ENCODE measurements at places on chromosomes 3 and 15.

GRCh38 chr3:114863848-114864247, 283.2 kb downstream of the ZBTB20 start:
- no peak for DNase-seq

DNA sequence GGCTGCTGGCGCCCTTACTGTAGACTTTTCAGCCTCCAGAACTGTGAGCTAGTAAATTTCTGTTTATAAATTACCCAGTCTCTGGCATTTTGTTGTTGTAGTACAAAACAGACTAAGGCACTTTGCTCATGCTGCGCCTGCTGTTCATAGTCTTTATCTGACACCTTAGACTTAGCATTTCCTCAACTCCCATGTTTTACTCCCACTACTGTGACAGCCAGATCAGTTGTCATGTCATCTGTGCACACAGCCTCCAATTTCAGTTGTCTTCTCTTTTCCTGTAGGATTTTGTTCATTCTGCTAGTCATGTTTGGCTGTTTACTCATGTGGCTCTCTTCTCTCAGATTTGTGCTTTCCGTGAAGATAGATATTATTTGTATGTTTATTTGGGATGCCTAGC, 62.0 kb downstream of the TCF12 start:
- DNase-seq = no peak

DNA sequence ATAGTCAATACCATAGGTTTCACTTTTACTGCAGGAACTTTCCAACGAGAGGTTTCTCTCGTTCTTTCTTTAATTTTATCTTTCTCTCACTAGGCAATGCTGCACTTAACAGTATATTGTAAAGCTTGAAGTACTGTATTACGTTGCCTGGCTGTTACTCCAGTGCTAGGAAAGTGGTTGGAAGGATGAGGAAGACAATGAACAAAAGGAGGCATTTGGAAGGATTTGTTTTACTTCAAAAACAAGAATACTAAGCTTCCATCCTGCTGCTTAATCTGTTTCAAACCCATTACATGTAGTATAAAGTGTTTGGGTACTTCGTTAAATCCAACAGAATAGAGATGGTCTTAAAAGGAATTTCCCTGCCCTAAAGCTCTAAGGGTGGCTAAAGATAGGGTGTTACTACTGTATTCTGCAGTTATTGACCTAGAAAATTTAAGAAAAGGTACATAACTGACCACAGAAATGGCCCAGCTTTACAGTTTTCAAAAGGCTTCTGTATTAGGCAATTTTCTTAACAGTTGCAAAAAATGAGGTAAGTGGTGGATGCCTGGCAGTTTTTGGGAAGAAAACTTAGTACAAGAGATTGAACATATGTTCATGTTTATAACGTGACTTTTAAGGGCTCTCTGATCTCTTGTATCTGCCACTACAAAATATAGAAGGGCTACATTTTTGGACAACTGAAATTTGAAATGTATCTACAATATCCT, 785 bp upstream of the IFT57 start:
- DNase-seq = no peak

DNA sequence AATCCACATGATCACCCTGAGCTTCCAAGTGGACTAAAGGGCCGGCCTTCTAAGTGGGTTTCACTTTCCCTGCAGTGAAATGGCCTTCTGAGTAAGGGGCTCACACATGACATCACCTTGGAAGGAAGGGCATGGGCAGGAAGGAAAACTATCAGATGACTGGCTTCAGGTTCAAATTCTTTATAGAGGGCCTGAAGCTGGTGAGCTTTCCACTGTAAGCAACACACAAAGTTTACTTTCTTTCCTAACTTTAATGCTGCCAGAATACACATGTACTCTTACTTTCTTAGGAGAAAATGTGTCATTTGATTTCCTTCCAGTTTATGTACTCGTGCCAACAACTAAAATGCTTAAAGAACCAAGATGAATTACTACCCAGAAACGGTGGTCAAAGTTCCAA, 475.6 kb downstream of the FOXP1 start:
- no peak for DNase-seq

DNA sequence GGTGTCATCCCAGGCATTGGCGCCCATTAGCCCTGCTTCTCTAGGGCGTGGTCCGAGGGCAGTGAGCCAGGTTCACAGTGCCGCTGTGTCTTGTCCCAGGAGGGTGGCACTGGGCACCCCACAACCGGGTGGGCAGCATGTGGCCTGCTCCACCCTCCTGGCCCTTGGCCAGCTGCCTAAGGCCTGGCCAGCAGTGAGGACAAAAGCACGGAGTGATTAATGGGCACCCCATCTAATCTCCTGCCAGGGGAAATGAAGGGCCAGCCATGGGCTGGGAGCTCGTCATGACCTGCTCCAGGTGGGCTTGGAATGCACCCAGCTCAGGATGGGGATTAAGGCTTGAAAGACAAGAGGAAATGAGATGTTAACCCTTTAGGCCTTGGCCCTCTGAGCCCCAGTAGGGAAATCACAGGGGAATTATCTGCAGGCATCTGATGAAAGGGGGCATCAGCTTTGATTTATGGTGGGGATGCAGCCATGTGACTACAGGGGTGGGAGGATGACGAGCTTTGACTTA, 5.2 kb downstream of the THSD4 start:
- DNase-seq = no peak

DNA sequence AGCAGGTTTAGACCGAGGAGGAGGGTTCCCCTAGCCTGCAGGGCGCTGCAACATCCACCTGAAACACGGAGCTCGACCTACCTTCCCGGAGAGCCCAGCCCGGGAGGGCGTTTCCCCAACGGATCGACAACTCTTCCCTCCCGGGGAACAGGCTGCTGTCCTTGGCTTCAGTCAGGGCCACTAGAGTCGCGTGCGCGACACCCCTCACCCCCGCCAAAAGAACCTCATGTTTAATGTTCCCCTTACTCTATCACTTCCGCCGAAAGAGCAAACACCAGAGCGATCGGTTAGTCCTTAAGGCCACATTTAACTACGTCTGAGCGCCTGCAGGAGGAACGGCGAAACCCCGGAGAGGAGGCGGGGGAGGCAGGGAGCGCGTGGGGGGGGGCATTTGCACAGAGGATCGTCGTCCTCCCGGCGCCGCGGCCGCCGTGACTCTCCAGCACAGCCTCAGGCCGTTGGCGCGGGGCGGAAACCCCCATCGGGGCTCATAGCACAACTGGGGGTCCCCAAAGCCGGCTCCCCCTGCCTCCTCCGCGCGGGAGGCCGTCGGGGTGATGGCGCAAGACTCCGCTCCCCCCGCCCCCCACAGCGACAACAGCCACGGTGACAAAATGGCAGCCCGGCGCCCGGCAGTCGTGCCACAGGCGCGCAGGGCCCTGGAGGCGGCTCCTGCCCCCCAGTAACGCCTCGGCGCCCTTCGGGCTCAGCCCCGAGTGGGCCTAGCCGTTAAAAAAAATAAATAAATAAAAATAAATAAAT, 3.2 kb downstream of the ANP32A start:
- peak; percentile 72 for DNase-seq

- DNase-seq = no peak
Observed at GRCh38 chr3:133375403-133375745, 24.5 kb upstream of the BFSP2 start.

- no peak for DNase-seq
Observed at GRCh38 chr3:153144071-153144470, 18.0 kb upstream of the RAP2B start.

- no peak for DNase-seq
Observed at GRCh38 chr3:133525435-133525834, 48.1 kb upstream of the CDV3 start.

GRCh38 chr3:11477407-11477911, 166.3 kb downstream of the VGLL4 start:
- DNase-seq = no peak

GRCh38 chr3:71926262-71926600, 141.3 kb upstream of the PROK2 start:
- no peak for DNase-seq

GRCh38 chr3:157438194-157438730, 1.6 kb downstream of the PTX3 start:
- DNase-seq = no peak

GRCh38 chr15:59366333-59367021, 6.2 kb downstream of the MYO1E start:
- no peak for DNase-seq

DNA sequence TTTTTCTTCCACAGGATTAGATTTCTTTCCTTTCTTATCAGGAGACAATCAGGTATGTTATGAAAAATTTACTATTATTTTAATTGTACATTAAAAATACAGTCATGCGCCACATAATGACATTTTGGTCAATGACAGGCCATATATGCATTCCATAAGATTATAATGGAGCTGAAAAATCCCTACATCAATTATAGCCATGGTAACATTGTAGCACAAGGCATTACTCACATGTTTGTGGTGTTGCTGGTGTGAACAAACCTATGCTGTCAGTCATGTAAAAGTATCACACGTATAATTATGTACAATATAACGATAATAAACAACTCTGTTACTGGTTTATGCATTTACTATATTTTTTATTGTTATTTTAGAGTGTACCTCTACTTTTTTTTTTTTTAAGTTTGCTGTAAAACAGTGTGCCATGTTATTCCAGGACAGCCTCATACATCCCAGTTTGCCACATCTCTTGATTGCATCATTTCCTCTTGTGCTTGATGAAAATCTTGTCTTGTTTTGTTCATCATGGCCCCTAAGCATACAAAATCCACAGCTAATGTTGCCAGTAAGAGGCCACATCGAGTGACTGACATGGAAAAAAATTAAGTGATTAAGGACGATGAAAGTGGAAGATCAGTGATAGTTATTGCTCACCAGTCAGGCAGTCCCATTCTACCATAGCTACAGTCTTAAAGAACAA, 21.4 kb downstream of the CALML4 start:
- no peak for DNase-seq

DNA sequence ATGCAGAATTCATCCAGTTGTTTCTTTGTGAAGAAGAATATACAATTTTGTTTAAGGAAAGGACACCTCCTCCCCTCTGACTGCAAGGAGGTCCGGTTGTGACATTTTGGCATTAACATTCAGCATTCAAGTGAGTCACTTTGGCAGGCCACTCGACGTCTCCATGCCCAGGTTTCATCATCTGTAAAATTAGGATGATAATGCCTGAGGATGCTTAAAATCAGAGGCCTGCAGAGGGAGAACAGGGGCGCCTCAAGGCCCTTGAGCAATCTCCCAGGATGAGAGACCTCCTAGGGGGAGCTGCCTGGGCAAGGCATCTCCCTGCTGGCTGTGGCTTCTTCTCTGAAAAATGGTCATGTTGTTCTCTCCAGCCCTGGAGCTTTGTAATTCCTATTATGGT, 236.0 kb downstream of the CACNA2D3 start:
- no peak for DNase-seq

- no peak for DNase-seq
Observed at GRCh38 chr15:72382146-72382545, 6.3 kb upstream of the HEXA start.

DNA sequence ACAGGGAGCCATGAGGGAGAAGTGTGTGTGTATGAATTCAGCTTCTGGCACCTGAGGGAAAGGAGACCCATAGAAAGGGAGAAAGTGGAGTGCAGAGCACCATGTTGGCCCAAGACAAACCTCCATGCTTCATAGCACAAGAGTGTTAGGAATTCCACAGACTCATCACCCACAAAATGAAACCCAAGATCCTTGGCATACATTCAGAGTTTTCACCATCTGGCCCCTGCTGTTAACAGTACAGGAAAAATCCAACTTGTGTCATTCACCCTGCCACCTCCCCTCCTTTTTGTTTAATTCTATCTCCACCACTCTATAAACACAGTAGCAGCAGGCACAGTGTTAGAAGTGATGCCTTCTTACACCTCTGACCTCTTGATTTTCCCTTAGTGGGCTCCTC, 60.0 kb upstream of the MNS1 start:
- no peak for DNase-seq

GRCh38 chr15:38187630-38188313, 64.9 kb upstream of the SPRED1 start:
- DNase-seq = no peak

DNA sequence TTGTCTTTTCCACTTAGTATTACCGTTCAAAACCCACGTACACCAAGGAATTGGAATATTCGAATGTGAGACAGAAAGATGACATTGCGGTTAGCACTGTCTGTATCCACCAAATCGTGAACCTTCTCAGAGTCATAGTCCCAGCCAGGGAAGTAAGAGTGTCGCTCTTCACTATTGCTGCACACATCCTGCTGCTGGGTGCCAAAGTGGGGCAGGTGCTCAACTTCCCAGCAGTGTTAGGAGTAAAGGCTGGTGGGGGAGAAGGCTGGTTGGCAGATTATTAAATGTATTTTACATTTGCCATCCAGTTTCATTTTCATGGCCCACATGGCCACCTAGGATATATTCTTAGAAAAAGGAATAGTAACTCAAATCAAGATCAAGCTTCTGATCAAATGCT, 65.1 kb downstream of the PTPRG start:
- no peak for DNase-seq

GRCh38 chr15:78223396-78224022, 10.9 kb downstream of the ACSBG1 start:
- no peak for DNase-seq

GRCh38 chr3:133675631-133676335, 14.0 kb upstream of the TOPBP1 start:
- DNase-seq = no peak

DNA sequence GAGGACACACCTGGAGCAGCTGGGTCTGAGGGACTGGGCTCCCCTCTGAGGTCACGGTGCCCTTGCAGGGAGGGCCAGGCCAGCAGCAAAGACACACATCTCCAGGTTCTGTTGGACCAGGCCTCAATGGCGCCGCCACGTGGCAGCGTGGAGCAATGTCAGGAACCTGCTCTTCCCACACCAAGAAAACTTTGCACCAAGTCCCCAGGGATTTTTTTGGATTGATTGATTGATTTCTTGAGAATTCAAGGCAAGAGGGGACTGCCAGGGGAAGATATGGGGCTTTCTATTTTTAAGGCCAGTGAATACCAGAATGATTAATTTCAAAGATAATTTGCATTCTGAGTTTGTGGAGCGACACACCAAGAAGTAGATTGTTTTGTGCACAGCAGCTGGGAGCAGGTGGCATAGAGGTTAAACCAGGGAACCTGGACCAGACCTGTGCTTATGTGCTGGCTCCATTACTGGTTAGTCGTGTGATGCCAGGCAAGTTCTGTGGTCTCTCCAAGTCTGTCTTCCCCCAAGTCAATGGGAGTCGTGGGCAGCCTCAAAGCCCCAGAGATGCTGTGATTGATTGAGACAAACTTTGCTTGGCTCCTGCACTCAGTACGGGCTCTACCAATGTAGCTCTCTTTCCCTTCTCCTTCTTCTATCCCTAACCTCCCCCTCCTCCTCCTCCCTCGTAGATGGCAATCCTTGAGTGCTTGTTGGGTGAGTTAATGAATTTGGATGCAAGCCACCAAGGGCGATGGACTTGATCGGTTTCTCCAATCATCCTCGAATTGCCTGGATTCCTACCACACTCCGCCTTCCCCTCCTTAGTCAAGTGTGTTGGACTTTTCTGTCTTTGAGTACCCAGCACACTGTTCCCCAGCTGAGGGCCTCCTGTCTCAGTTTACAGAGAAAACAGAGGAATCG, 96.2 kb upstream of the TRPM1 start:
- no peak for DNase-seq

DNA sequence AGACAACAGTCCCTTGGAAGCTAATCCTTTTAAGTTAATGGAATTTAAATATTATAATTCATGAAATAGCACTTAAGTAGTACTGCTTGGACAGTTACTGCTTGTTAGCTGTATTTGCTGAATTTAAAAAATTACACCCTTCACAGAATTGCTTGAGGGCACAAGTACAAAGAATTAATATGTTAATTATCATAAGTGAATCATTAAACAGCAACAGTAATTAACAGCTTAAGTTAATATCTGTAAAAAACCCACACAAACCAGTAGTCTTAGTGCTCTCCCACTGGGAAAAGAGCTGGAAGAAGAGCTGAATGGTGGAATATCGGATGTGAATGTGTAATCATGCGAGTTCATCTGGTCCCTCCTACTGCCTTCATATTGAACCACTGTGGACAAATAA, 232.0 kb downstream of the CD47 start:
- no peak for DNase-seq
